ENCODE measurements at places on chromosomes 16 and 17.

GRCh38 chr17:82740906-82741759 lies 5.7 kb downstream of the FN3K start:
- no peak for DNase-seq

- DNase-seq = no peak
Observed at GRCh38 chr16:86217001-86217890, 293.1 kb upstream of the FOXF1 start.

GRCh38 chr16:19583665-19584300 lies 28.3 kb downstream of the VPS35L start:
- no peak for DNase-seq

GRCh38 chr16:81778861-81779535 lies at the start of gene PLCG2:
PLCG2 (plus strand) TSS chr16:81779291; CDS start chr16:81785990, 6,699 bp downstream.
- peak; percentile 58 for DNase-seq

DNA sequence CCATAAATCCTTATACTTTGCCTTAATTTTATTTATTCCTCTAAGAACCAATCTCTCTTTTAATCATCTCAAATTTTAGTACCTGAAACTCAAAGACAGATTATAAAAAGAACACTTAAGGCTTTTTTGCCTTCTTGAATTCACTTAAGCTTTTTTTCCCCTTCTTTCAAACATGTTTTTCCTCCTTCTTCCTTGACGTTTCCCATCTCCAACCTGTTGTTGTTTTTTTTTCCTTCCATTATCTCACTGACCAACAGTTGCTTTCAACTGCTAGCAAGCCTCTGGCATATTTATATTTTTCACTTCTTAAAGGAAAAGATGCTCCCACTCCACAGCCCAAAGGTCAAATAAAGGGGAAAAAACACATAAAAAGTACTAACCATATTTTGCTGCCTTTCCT lies 32.2 kb downstream of the SPOP start:
- no peak for DNase-seq

- no peak for DNase-seq
Observed at GRCh38 chr16:80254970-80255369, 285.8 kb upstream of the DYNLRB2 start.

- no peak for DNase-seq
Observed at GRCh38 chr16:12311309-12311708, 334.8 kb downstream of the SNX29 start.

DNA sequence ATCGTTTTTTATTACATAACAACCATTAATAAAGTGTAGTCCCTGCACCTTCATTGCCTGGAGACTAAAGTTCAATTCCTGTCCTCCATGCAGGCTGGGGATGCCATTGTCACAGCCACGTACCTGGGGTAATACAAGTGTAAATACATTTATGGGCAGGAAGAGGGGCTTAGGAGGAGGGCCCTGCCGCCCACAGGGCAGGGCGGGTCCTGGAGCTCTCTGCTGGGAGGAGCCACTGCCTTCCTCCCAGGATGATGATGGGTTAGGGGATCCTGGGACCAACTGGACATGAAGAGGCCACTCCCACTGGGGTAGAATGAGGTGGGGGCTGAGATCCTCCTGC lies 44.1 kb upstream of the SLC38A10 start:
- DNase-seq = no peak

- no peak for DNase-seq
Observed at GRCh38 chr17:17590883-17591354, 589 bp downstream of the PEMT start.

- DNase-seq = no peak
Observed at GRCh38 chr17:47949946-47950345, 7.7 kb downstream of the PRR15L start.

- DNase-seq = no peak
Observed at GRCh38 chr17:2693561-2694380, 17.8 kb downstream of the CLUH start.

DNA sequence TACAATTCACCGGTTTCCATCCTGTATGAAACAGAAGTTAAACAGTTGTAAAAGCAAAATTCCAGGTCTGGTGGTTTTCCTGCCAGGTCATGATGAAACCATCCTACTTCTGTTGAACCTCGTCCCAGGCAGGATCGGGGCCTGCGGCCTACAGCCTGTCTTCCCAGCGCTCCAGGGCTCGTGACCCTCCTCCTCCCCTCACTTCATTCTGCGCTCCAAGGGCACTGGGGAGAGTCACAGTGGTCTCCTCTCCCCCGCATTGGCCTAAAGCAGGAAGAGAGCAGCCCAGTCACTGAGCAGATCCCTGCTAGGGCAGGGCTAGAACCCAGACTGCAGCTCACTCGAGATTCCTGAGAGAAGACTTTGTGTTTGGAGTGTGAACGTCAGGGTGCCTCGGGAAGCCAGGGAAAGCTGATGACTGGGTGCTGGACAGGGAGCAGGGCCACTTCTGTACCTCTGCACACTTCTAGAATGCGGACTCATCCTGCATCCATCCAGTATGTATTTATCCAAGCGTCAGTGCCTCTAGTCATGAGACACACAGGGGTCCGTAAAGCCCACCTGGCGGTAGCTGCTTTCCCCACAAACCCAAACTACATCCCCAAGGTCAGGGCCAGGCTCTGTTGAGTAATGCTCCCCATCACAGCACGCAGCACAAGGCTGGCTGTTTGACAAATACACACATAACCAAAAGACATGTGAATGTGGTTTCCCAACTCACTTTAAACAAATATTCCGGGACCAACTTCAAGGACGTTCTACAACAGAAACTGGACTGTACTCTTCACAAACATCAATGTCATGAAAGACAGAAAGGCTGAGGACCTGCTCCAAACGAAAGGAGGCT lies 1.7 kb upstream of the ITGAE start:
- no peak for DNase-seq

DNA sequence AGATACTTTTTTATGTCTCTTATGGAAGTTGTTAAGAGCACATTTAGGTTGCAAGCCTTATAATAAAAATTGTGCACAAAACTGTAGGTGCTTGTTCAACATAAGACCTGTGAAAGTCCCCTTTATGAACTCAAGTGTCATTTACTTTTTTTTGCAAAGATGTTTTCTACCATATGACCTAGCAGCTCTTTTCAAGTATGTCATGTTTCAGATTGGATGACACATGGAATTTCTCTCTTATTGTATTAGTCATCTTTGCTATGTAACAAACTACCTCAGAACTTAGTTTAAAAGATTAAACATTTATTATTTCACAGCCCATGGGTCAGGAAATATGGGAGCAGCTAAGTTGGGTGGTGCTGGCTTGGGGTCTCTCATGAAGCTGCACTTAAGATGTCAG lies 57.9 kb downstream of the PHKB start:
- DNase-seq = no peak

DNA sequence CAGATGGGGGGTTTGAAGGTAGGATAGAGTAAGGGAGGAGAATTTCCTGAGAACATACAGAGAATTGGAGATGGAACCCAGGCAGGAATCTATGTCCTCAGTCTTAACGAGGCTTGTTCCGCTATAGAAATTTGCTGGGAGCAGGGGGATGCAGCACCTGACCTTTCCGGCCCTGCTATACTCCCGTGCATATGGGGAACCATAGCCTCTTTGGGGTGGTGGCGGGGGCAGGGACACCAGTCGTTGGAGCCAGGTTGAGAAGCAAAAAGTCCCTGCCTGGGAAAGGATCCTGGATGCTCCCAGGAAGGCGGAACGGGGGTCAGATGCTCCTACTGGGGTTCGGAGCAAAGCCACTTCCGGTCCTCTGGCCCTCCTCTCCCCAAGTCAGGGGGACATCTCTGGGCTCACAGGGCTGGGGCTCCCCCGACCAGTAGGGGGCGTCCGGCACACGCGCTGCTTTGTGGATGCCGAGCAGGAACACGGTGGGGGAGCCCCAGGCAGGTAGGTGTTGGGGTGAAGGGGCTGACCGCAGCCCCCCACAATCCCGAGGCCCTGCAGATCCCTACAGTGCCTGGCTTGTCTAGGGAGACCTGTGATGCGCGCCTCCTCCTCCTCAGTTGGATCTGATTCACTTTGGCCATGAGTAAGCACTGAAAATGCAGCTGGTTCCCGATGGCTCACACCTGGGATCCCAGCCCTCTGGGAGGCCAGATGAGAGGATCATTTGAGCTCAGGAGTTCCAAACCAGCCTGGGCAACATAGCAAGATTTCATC lies 15.5 kb upstream of the TFAP4 start:
- peak; percentile 66 for DNase-seq

DNA sequence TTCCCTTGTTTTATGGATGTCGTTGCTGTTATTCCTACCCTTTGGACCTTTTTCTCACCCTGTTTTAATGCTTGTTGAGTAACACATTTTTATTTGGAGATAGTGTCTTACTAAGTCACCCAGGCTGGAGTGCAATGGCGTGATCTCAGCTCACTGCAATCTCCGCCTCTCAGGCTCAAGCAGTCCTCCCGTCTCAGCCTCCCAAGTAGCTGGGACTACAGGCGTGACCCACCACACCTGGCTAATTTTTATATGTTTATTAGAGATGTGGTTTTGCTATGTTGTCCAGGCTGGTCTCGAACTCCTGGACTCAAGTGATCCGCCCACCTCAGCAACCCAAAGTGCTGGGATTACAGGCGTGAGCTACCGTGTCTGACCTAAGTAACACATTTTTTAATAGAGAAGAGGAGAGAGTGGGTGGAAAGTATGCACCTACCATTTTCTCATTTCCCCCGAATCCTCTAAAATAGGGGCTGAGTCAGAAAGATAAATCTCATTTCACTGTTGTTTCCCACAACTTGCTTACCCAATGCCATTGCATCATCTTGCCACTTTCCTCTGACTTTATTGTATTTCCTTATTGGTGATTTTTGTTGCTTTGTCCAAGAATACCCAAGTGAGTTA lies 7.0 kb downstream of the DHX40 start:
- no peak for DNase-seq

GRCh38 chr17:13140750-13141149 lies 122.9 kb upstream of the ELAC2 start:
- no peak for DNase-seq

- no peak for DNase-seq
Observed at GRCh38 chr17:40895106-40895730, 10.2 kb upstream of the KRT20 start.

GRCh38 chr16:64541621-64542020 lies 580.2 kb downstream of the CDH11 start:
- no peak for DNase-seq

- no peak for DNase-seq
Observed at GRCh38 chr17:74147056-74147835, 56.2 kb upstream of the RPL38 start.

- no peak for DNase-seq
Observed at GRCh38 chr17:52696362-52696761, 537.8 kb upstream of the CA10 start.

- no peak for DNase-seq
Observed at GRCh38 chr17:69239611-69240600, 11.3 kb upstream of the ABCA10 start.

DNA sequence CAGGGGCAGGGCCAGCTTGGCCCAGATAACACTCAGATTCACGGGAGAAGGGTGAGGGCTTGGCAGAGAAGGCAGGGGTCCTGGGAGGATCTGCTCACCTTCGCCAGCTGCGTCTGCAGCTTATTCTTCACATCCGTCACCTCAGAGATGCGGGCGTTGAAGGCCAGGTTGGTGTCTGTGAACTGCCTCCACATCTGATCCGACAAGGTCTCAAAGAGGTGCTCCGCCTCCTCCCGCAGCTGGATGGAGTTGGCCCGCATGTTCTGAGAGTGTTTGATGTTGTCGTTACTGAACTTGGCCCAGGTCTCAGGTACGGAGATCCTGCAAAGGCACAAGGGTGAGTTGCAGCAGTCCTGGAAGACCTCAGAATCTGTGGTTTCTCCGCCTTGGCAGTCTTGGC lies 18.9 kb downstream of the TEKT5 start:
- DNase-seq = no peak

DNA sequence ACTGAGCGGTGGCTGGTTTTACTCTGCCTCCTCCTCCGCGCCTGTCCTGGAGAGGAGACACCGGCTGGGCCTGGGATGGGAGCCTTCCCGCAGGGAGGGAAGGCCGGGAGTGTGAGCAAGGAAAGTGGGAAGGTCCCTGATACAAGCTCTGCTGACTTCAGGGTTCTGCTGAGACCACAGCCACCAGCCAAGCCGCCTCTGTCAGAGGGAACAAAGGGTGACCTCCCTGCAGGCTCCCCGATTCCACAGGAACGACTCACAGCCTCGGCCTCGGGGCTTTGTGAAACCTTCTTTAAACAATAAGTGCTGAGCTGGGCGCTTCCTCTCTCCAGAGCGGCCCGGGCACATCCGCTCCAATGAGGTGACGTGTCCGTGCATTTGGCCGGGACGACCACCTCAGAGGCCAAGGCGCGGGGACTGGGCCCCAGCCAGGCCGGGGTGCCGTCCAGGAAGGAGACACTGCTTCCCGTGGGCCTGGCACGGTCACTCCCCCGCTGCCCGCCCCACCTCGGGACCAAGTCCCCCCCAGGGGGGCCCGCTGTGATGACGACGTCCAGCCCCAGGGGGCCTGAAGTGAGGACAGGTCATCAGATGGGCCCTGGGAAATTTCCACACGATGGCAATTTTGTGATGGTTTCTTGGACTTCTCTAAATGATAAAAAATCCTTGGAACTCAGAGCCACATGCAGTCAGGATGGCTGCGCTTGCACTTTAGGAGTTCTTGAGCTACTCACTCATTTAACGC lies 11.8 kb upstream of the CIBAR2 start:
- DNase-seq = no peak

DNA sequence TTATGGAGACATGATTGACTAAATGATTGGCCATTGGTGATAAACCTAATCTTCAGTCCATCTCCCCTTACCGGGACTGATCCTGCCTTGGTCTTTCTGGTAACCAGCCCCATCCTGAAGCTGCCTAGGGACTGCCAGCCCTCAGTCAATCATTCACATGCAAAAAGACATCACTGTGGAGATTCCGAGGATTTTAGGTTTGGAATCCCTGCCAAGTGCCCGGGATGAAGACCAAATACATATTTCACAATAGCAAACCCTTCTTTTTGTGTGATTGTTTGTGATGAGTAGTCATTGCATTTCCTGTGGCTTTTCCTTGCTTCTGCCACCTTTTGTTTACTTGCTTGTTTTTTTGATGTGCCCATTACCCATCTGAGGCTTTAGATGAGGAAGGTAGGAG lies 44.0 kb downstream of the EPN2 start:
- no peak for DNase-seq

DNA sequence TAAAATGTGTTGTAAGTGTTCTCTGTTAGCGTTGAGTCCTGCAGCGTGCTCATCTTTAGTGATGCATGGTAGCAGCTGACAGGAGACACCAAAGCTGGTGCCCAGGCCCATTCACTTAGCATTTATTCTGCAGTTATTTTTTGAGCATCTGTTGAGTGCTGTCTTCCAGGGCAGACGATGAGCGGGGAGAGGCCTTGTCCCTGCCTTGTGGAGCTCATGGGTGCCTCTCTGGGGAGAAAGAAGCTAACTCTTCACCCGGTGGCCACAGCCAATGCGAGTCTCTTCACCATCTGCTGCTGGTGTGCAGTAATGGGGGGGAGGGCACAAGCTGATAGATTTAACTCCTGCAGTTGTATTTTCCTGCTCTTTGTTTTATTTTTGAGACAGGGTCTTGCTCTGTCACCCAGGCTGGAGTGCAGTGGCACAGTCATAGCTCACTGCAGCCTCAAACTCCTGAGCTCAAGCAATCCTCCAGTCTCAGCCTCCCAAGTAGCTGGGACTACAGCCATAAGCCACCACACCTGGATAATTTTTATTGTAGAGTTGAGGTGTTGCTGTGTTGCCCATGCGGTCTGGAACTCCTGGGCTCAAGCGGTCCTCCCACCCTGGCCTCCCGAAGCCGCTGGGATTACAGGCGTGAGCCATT lies 30.5 kb downstream of the GPT2 start:
- no peak for DNase-seq

Data from activated effector memory CD4-positive, alpha-beta T cell treated with Interleukin-2 at 50 U/mL for 16 hours (primary cell).